Activated naive CD4-positive, alpha-beta T cell (primary cell): ENCODE measurements at places on chromosomes 3 and 15.

DNA sequence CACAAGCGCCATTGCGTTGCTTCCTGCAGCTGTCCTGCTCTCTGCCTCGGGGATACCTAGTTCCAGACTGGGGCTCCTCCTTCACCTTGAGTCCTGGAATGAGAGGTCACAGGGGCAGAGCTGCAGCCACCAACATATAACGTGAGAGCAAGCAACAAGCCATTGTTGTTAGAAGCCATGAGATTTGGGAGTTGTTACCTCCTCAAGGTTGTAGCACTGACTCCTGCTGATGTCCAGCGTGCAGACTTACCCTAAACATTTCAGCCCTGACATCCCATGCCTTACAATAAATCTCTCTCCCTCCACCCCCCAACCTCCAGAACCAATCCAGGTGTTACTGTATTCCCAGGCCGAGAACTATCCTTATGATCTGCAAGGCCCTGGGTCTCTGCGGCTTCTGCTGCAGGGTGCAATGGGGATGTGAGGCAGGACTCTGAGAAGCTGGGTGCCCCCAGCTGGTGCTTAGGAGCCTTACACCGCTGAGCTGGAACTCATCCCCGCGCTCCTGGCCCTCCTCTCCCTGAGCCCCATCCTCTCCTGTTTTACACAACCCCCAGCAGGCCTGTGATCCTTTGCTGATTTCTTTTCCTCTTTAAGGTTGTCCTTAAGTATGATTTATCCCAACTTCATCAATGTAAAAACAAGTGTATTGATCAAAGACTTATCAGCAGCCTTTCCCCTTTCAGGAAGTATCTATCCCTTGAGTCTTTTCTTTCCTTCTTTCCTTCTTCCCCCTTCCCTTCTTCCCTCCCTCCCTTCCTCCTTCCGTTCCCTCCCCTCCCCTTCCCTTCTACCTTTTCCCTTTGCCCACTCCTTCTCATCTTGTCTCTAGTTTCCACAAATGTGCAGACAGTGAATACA is 84.2 kb upstream of the ABHD2 start:
- DNase-seq: no peak

DNA sequence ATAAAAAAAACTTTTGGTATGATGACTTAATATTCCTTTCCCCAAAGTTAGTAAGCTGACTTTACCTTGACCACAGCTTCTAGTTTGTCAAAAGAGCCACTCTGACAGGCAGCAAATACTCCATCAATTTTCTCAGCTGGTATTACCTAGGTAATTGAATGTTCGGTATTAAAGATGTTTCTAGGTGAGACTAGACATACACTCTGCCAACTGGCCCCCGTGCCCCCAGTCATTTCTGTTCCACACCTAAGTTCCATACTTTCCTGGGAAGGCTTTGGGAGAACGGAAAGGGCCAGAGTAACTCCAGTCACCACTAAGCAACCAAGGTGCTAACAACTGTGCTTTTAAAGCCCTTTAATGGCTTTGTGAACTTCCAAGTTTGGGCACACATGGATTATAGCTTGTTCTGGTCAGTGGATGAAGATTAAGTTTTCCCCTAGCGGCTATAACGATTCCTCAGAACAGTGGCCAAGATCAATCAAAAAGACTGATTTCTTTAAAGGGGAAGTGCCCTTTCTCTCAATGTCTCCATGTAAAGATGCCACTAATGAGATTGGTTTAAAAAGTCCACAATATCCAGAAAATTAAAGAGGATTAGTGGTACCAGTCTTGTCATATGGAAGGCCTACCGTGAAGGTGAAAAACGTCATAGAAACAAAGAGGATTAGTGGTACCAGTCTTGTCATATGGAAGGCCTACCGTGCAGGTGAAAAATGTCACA is 7.0 kb downstream of the EIF4A2 start:
- DNase-seq: no peak

DNA sequence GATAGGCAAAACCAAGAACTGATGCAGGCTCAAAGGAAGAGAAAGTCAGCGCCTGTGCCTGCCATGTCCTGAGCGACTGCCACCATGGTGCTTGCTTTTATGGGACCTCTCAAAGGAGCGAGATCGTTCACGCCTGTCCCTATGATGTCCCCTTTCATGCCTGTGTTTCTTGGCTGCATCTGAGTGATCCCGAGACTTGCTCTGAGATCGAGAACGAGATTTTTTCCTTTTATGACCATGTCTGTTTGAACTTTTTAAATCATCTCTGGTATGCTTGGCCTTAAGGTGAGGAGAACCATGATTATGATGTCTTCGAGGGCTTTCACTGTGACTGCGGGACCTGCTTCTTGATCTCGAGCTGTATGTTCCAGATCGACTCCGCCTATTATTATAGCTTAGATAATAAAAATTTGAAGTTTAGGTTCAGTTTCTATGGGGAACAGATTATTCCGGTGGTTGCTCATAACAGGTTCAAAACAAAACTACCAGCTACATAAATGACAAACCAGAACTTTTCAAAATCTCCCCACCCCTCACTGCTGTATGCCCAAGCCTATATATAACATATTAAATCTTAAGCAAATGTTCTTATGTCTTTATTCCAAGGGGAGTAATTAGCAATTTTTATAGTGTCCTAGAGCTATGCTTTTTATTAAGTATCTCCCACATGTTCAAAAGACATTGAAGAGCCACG is 11.6 kb downstream of the CCNL1 start:
- DNase-seq: no peak

GRCh38 chr15:85415783-85416182 is 35.4 kb downstream of the AKAP13 start:
- DNase-seq: no peak

GRCh38 chr3:514192-514591 is 317.6 kb downstream of the CHL1 start:
- DNase-seq: no peak

DNA sequence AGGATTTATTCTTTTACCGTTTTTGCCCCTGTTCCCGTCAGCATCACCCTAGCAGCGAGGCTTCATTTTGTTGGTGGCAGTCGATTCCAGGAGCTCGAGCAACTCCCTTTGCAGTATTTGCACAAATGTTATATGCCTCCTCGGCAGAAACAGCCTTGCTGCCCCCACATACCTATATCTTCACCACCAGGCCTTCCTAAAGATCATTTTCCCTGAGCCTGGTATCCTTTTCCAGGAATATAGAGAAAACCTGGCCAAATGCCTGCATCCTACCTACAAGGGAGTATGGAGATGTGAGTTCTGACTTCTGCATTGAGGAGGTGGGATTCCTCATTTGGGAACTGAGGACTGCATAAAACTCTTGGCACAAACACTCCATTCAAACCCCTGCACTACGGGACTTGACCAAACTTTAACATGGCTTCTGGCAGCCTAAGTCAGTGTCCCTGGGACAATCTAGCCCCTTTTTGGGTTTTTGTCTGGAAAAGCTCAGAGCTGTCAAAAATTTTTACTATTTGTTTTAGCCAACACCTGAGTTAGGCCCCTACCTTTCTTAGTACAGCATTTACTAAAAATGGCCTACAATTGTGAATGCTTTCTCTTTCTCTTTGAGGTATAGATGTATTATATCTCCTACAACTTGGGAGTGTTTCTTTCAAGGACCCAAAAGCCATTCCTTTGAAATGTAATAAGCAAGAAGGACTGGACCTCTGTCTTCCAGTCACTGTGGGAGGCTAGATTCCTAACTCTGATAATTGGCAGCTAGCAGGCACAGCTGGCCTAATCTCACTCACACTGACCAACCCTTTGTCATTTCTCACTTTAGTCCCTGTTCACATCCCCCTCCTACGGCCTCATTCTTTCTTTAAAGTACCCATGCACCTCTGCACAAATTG is 12.1 kb upstream of the UBE2Q2 start:
- DNase-seq: no peak

DNA sequence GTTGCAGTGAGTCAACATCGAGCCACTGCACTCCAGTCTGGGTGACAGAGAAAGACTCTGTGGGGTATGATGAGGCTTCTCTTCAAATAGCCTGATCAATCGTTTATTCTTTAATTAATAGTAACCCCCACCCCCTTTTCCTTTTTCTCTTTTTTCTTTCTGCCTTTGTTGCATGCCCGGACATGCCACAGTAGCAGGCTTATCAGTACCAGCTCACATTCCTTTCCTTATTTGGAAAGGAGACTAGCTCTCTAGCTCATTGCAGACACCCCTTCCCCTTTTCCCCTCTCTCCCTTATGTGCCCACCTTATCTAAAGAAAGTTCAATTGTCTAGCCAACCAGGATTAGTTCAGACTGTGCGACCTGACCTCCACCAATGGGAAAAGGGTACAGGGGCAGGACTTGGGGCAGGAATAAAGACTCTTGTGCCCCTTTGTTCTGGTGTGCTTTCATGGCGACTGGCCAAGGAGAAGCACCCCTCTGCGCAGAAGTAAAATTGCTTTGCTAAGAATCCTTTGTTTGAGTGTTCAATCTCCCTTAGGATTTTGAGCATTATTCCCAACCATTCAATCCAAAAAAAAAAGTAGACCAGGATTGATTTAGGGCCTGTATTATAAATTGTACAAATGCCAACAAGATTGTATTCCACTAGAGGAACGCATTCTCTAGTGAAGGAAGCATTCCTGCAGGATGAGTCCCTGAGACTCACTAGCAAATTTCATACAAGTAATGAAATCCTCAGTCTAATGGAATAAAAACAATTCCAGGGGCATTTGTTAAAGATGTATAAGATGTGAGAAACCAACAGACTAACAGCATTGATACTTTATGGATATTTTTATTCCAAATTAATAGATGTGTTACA is 95.8 kb upstream of the SNRPN start:
- no peak for DNase-seq

DNA sequence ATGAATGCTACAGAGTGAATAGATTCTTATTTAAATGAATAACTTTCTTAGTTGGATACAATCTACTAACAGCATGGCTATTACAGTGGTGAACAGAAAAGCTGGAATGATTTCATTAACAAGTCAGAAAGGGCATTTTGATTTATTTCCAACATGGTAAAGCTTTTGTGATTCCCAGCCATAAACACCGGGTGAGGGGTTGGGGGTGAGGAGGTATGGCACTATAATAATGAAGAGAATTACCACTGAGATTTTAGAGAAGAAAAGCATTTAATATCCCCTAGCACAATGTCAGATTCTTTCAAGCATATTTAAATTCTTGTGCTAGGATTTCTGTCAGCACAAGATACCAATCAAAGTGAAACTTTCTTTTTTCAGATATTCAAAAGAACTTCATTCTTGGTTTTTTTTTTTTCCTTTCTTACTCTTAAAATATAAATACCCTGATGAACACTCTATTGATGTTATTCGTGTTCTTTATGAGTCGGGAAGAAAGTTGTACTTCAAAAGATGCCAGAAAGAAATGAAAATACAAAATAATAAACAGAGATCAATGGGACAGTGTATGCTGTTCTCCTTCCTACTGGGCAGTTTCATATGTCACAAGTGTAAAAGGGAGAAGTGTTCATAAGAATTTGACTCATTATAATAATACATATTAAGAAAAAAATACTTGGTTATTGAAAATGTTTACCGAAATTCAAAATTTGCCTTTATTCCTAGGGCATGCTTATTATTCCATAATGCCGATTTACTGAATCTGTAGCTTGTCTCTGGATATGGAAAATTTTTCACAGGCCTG is 522.8 kb downstream of the CADM2 start:
- DNase-seq: no peak

- no peak for DNase-seq
Measured at GRCh38 chr3:166569589-166569988, 732.4 kb upstream of the BCHE start.

DNA sequence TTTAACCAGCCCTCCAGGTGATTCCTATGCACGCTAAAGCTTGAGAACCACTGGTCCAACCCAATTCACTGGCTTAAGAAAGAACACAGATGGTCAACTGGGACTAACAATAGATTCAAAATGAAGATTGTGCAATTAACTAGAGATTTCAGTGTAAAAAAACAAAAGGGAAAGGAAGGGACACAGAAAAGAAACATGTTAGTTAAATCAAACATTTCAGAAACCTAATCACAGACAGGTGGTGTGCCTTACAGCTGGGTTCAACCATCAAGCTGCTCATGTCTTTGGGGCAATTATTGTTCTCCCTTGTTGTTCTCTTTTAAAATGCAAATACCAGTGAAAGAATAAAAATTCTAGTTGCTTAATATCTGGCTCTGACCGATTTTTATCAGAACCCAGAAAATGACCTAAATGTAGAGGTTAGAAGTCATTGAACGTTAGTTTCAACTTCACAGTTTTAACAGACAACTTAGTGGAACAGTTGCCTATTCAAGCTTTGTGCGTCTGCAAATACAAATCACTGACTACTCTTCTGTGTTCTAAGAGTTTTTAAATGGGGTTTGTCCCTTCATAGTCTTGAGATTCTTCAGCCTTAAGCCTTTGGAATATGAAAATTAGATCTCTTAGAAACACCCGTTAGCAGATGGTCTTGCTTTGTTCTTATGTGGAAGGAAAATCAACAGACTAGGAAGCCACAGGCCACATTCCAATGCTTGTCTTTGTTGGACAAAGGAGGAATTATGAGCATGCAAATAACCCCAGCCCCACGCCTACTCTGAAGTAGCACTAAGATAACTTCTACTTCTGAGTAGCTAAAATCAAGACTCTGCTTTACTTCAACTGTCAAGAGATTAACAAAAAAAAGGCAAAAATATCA is 223.4 kb downstream of the ATP8B4 start:
- no peak for DNase-seq

DNA sequence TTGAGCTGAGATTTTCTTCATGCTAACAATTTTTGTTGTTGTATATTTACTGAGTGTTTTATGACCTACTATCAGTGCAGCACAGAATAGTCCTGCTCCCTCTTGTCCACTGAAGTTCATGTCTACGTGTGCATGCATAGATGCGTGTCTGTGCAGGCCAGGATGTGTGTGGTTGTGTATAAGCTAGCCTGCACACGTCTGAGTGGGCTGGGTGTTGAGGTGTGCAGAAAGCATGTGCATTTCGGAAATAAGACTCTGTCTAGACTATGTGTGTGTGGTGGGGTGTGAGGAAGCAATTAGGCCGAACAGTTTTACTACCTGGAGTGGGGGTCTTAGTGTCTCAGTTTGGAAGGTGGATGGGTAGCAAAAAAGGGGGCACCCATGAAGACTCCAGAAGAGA is 39.2 kb downstream of the ATP2B2 start:
- DNase-seq: no peak

- DNase-seq: no peak
Measured at GRCh38 chr3:48558493-48559134, 2.0 kb upstream of the PFKFB4 start.

DNA sequence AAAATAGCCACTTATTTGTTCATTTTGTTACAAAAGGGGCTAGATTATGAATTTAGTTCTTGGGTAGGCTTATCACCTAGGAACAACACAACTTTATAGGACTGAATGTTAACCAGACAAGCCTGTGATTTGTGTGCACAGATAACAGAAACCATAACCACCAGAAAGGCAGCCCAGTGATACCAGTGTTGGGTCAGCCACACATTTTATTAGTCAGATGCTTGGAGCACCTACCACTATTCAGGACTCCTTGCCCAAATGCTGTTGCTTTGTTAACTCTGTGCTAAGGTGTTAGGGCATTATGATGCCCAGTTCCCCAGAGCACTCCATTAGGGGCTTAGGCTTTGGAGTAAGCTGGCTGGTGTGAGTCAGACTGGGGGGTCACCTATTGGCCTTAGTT is 22.5 kb downstream of the PLCL2 start:
- DNase-seq: no peak
